ENCODE measurements at places on chromosomes 16 and 17.

- DNase-seq = no peak
Measured at GRCh38 chr16:27432558-27432957, 30.6 kb downstream of the IL21R start.

DNA sequence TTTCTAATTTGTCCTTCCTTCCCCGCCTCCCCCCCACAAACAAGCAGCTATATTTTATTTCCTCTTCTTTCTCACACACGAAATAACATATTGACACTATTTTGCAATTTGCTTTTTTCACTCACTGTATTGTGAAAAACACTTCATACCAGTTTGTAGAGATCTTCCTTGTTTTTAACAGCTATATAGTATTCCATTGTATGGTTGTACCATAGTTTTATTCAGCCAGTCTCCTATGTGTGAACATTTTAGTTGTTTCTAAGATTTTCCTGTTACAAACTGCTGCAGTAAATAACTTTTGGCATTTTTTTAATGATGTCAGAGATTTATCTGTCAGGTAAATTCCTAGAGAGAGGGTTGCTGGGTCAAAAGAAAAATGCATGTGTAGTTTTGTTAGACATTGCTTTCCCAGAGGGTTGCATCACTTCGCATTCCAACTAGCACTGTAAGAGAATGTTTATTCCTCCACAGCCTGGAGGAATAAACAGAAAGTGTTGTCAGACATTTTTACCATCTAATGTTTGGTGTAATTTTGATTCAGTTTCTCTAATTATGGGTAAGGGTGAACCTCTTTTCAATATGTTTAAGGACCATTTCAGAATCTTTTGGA lies 101.2 kb downstream of the MRTFB start:
- DNase-seq = no peak

GRCh38 chr17:64974750-64975317 lies 55.6 kb upstream of the LRRC37A3 start:
- DNase-seq = no peak

GRCh38 chr17:63987221-63988126 lies 10.7 kb upstream of the PRR29 start:
- DNase-seq = no peak
